ENCODE measurements at places on chromosomes 3 and 15.

DNA sequence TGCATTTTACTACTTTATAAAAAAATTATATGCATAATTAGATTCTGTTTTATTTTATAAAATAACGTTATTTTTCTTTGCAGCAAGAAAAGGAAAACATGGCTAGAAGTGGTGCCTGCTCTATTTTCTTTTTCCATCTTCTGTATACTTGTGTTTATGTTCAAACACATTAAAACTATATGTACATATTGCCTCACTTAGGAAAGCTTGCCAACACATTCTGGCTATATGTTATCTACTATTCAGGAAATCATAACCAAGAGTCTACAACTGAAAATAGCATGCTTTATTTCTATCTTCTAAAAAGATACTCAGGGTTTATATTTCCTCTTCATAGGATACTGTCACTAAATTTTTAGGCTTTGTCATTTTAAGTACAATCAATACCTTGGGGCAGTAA is 90.2 kb upstream of the KCNMB2 start:
- no peaks in the 10 kb centered on the region for H3K36me3 ChIP-seq
- no peak for DNase-seq
- H3K27ac ChIP-seq = no peak overlapping the region
- H3K4me1 ChIP-seq = no peaks in the 10 kb centered on the region
- H3K4me3 ChIP-seq = no peak overlapping the region

GRCh38 chr3:171715155-171715554 is 95.1 kb downstream of the PLD1 start:
- no peaks in the 10 kb centered on the region for H3K4me1 ChIP-seq
- no peaks in the 10 kb centered on the region for H3K36me3 ChIP-seq
- no peak for DNase-seq
- no peak overlapping the region for H3K4me3 ChIP-seq
- H3K27ac ChIP-seq = no peak overlapping the region

DNA sequence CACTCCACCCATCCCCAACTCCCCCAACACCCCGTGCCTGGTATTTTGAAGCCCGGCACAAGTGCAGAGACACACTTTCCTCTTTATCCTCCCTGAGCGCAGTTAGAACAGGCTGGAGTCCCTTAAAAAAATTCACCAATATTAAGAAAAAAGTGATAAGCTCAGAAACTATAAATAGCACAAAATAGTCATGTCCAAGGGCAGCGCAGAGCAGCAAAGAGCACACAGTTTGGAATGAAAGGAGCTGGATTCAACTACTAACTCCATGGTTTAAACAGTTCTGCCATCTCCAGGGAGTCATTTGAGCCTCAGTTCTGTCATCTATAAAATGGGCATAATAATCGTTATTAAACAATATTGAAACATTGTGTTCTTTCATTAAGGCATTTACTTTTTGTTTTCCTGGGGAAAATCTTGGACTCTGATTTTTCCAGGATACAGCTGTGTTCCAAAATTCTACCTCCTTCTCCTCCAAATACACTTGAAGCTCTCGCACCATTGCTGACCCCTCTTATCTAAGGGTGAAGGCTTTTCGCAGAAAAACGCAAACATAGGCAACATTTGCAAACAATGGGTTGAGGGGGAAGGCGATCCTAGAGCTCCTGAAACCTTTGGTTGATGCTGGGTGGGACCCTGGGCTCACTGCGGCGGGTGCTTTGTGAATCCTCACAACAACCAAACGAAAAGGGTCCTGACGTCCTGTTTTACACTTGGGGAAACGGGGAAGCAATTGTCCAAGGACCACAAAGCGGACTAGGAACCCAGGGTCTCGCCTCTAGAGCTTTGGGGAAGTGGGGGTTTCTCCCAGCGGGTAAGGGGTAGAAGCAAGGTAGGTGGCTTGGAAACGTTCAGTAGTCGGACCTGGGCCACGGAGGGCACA is 41.8 kb downstream of the EPHB3 start:
- no peak for DNase-seq
- H3K27ac ChIP-seq = no peak overlapping the region
- peaks cover 28% of the 10 kb centered on the region for H3K27me3 ChIP-seq
- H3K4me1 ChIP-seq = peaks cover 20% of the 10 kb centered on the region
- no peaks in the 10 kb centered on the region for H3K36me3 ChIP-seq

DNA sequence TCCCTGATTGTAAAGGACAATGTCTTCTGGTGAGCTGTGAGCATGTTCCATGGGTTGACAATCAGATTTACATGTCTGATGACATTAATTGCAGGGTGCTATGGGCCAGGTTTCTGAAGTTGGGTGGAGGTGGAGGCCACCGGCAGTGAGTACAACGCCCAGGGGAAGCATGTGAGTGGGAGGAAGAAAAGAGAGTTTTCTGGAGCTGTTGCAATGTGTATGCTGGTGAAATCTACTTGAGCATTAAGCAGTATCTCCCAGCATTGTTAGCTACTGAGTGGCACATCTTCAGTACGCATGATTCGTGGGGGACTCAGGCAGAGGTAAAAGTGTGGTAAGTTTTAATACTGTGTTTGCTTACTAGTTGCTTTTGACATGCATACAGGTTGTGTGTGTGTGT is 26.6 kb downstream of the TMEM45A start:
- no peaks in the 10 kb centered on the region for H3K27me3 ChIP-seq
- no peak for DNase-seq
- H3K27ac ChIP-seq = no peak overlapping the region
- no peaks in the 10 kb centered on the region for H3K4me1 ChIP-seq
- no peak overlapping the region for H3K4me3 ChIP-seq

DNA sequence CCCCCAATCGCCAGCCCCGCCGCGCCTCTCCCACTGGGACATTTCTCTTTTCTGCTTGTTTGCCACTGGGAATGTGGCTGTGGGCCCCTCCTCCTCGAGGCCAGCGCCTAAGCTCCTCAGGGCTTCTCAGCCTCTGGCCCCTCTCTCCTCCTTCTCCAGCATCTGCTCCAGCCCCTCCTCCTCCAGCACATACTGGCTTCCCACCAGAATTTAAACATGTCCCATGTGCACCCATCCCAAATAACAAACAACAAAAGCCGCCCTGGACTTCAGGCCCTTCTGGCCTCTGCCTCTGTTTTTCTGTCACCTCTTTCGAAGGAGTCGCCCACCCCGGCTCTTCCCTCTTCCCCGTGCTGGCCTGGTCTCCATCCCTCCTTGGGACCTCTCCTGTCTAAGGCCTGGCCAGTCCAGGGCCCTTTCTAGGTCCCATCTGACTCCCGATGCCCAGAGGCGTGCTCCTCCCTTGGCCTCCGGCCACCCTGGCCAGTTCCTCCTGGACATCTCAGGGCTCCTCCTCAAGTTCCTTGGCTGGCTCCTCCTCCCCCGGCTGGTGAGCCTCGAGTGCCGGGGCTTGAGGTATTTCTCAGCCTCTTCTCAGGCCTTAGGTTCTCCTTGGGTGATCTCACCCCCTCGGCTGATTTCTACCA is 94.6 kb upstream of the SLC6A6 start:
- H3K4me3 ChIP-seq = no peak overlapping the region
- no peak overlapping the region for H3K27ac ChIP-seq
- DNase-seq = no peak
- peaks cover 6% of the 10 kb centered on the region for H3K4me1 ChIP-seq

GRCh38 chr15:88619796-88620195 is 1.3 kb upstream of the AEN start:
- DNase-seq = no peak
- peaks cover 27% of the 10 kb centered on the region for H3K4me1 ChIP-seq
- no peaks in the 10 kb centered on the region for H3K27me3 ChIP-seq
- no peak overlapping the region for H3K4me3 ChIP-seq
- no peaks in the 10 kb centered on the region for H3K36me3 ChIP-seq

DNA sequence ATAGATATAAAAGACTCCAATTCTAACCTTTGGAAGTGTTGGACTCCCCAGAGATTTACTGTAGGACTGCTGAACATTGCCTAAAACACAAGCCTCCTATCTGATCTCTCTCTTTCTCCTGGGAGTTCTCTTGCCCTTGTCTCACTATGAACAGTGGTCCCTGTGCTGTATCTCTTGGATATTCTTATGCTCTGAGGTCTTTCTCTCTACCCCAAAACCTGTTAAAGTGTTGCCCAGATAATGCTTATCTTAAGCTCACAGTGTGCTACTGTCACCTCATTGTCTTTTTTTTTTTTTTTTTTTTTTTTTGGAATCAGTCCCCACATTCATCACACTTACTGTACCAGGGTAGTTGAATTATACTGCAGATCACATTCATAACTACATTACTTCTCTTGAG is 131.0 kb upstream of the CBLB start:
- no peaks in the 10 kb centered on the region for H3K27me3 ChIP-seq
- H3K4me3 ChIP-seq = no peak overlapping the region
- no peak overlapping the region for H3K27ac ChIP-seq
- no peaks in the 10 kb centered on the region for H3K36me3 ChIP-seq
- H3K4me1 ChIP-seq = no peaks in the 10 kb centered on the region

DNA sequence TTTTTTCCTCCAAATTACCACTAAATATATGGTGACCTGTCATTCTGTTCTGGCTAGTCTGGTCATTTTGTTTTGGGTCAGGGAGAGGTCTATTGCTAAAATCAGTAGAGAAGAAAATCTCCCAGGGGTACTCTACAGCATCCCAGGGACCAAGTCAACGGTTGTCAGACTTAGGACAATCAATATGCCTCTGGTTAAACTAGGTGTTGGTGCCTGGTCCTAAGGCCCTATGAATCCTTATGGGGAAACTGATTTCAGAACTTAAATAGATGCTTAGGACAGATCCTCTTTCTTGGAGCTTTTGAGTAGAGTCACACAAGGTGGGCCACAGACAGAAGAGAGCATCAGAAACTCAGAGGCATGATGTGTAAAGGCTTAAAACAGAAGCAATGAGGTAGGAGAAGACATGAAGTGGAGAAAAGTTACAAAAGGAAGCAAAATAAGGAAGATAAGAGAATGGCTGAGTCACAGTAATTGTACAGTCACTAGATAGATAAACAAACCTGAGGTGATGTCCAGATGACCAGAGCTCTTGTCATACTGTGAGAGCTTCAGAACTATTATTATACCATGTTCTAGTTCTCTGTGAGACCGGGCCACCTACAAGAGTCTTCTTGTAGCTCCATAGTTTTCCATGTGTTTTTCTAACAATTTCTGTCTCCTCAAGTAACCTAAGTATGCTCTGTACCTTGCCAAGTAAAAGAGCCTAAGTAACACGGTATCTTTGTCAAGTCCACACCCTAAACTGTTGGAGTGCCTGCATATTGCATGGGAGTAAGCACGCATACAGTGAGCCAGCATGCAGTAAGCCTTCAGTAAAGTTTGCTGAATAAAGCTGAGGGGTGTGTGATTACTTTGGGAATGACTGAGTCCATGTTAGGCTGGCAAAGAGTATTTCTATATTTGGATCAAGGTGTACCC is 44.6 kb upstream of the LEKR1 start:
- H3K36me3 ChIP-seq = no peaks in the 10 kb centered on the region
- no peak overlapping the region for H3K4me3 ChIP-seq
- no peak overlapping the region for H3K27ac ChIP-seq
- no peaks in the 10 kb centered on the region for H3K27me3 ChIP-seq

DNA sequence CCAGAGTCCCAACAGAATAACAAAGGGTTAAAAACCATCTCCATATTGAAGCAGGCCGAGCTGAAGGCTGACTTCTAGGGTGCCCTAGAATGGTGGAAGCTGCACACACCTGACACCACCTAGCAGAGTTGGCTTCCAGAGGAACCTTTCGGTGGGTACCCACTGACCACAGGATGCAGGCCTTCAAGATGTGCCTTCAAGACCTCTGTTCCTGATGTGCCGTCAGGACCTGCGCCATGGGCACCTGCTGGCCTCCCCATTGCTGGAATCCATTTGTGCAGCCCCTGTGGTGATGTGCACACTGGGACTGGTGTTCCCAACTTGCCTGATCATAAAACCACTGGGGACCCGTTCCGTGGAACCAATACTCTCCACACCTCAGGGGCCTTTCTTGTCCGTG is 35.7 kb upstream of the RPL32 start:
- H3K4me1 ChIP-seq = peaks cover 4% of the 10 kb centered on the region
- no peak for DNase-seq
- peaks cover 3% of the 10 kb centered on the region for H3K27me3 ChIP-seq
- H3K4me3 ChIP-seq = no peak overlapping the region
- no peak overlapping the region for H3K27ac ChIP-seq

DNA sequence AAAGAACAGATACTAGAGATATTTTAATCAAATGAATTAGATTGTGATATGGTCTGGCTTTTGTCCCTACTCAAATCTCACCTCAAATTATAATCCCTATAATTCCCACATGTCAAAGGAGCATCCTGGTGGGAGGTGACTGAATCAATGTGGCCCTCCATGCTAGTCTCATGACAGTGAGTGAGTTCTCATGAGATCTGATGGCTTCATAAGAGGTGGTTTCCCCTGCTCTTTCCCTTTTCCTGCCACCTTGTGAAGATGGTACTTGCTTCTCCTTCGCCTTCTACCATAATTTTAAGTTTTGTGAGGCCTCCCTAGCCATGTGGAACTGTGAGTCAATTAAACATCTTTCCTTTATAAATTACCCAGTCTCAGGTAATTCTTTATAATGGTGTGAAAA is 82.8 kb downstream of the FAIM start:
- H3K27ac ChIP-seq = no peak overlapping the region
- no peak for DNase-seq
- peaks cover 4% of the 10 kb centered on the region for H3K36me3 ChIP-seq
- H3K27me3 ChIP-seq = no peaks in the 10 kb centered on the region
- no peaks in the 10 kb centered on the region for H3K4me1 ChIP-seq
- no peak overlapping the region for H3K4me3 ChIP-seq

DNA sequence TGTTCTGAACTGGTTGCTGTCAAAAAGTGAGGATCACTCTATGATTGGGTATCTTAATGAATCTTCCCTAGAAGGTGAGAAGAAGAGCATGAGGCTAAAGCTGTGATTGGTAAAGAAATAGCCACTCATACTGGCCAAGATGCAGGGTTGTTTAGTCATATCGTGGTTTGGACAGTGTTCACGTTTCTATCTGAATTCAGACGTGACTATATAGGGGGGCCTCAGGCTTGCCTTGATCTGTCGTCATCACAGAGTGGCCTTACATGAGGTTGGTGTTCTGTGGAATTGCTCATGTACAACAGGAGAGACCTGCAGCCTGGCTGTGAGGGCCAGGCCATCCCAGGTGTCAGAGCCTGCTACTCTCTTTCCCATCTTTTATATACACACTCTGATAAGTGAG is 12.4 kb downstream of the RTP2 start:
- DNase-seq = no peak
- no peaks in the 10 kb centered on the region for H3K4me1 ChIP-seq
- H3K27ac ChIP-seq = no peak overlapping the region
- no peaks in the 10 kb centered on the region for H3K27me3 ChIP-seq
- no peaks in the 10 kb centered on the region for H3K36me3 ChIP-seq

All from effector memory CD4-positive, alpha-beta T cell (primary cell).